ENCODE measurements at places on chromosomes 2 and 18.
A peak's percentile ranks its signal among the peaks of the same experiment; 100 is the strongest.

DNA sequence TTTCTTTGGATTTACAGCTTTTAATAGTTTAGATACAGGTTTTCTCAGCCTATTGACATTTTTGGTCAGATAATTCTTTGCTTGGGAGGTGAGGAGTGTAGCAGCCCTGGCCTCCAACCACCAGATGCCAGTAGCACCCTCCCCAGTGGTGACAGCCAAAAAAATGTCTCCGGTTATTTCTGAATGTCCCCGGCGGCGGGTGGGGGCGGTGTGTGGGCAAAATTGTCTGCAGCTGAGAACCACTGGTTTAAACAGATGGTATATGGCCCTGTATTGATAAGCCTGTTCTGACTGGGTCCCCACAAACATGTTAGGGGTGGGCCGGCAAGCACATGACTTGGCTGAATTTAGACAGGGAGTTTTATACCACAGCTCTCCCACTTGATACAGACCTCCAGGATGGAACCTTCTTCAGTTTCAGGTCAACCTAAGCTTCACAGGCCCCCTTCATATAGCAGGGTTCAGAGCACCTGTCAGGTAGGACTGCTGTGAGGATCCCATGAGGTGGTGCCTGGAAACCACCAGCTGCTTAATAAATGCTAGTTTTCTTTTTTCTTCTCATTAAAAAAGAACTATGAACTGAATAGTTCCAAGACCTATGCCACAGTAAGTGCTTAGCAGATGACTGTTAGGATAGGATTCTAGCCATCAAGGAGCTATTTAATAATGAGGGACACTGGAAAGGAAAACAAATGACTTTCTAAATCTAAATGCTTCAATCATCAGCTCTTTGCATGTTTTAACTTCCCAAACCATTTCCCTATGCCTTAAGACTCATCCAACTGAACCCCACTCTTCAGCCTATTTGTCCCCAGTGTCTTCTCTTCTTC is 18.1 kb downstream of the LPIN2 start:
- DNase-seq: no peak

GRCh38 chr2:18940184-18940583 is 350.8 kb upstream of the NT5C1B start:
- DNase-seq: no peak

GRCh38 chr2:41912337-41912736 is 135.5 kb upstream of the PKDCC start:
- no peak for DNase-seq

DNA sequence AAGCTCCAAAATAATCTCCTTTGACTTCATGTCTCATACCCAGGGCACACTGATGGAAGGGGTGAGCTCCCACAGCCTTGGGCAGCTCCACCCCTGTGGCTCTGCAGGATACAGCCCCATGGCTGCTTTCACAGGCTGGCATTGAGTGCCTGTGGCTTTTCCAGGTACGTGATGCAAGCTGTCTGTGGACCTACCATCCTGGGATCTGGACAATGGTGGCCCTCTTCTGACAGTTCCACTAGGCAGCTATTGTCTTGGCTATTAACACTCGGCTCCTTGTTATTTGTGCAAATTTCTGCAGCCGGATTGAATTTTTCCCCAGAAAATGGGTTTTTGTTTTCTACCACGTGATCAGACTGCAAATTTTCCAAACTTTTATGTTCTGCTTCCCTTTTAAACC is 634.2 kb downstream of the TSN start:
- no peak for DNase-seq

DNA sequence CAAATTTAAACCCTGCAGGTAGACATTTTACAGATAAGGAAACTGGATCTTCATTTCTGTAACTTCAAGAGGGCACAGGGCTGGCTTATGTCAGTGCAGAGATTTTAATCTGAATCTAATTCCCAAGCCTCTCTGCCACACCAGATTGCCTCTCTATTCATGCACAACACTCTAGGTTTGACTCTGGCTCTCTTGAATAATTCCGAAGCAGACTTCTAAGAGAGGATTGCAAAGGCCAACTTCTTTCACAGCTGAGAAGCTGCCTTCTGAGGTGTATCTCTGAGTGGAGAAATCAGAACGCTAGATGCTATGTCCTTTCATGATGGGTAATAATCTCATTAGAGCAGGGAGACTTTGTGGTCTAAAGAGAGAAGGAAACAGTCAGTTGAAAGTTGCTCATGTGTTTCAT is 20.1 kb upstream of the MGAT5 start:
- no peak for DNase-seq

GRCh38 chr2:41899189-41899588 is 148.6 kb upstream of the PKDCC start:
- no peak for DNase-seq

- DNase-seq: no peak
Observed at GRCh38 chr2:240569523-240569997, 1.3 kb downstream of the RNPEPL1 start.

- no peak for DNase-seq
Observed at GRCh38 chr2:219437690-219438206, 3.1 kb downstream of the SPEG start.

- DNase-seq: no peak
Observed at GRCh38 chr2:106175086-106175850, 18.8 kb downstream of the UXS1 start.

DNA sequence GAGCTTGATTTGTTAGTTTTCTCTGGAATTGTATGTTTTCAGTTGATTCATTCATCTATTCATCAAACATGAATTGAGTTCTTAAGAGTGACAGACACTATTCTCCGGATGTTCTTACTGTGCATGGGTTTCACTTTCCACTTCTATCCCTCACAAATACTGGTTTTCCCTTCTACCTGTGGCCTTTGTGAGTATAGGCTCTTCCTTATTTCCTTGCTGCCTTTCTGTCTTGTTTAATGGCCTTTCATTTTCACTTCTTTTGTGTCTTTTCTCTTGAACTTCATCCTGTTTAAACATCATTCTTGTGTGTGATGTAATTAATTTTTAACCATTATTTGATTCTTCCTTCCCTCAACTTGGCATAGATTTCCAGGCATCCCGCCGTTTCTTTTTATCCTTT is 90.7 kb downstream of the CRIM1 start:
- DNase-seq: no peak

DNA sequence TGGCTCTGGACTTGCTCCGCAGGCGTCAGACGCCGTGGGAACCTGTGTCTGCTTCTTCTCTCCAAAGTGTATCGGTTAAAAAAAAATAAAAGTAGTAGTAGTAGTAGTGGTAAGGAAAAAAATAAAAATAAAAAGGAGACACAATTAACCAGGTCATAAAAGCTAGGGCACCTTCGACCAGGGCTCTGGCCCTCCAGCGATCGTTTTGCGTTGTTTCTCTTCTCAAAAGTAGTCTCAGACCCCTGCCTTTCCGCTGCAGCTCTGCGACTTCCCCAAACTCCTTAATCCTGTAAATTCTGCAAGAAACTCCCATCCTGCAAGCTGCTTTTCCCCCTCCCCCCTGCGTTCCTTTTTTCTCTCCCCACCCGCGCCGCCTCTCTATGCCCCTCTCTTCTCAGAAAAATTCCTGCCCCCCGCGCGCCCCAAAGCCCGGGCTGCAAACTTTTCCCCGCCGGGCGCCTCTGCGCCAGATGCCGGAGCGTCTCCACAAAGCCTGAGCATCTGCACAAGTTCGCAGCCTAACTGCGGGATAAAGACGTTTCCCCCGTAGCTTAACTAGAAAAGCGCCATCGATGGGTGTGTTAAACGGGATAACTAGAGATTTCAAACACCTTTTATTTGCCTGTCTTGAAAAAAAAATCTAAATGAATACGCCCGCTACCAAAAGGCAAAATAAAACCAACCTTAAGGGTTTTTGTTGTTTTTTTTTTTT is 1.8 kb upstream of the SALL3 start:
- DNase-seq: no peak

DNA sequence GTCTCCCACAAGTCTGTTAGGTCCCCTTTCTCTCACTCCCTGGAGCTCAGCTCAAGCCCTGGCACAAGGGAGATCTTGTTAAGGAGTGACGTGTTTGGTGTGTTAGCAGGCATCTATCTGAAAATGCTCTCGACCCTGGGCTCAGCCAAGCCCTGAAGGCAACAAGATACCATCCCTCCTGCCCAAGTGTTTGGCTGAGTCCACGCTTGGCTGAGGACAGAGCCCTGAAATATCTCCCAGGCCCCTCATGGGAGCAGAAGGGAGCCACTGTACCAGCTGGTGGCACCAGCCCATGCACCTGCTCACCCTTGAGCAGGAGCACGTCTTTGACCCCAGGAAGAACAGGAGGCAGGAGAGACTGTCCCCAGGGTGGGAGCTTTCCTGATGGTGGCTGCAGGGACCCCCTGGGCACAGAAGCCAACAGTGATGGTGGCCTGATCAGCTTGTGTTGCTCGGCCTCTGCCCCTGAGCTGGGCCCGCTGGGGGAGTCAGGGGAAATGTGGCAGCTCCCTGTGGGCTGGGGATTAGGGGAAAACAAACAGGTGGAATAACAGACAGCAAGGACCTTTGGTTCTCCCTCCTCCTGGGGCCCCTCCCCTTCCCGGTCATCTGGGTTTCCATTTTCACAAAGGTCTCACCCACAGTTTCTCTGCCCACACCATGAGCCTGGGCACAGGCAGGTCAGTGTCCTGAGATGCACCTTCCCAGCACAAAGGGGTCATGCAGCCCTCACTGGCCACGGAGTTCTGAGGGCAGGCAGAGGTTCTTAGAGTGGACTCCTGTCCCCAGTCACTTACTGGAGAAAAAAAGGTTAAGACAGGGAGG is 91.6 kb downstream of the RHOB start:
- DNase-seq: no peak

- DNase-seq: no peak
Observed at GRCh38 chr18:5937795-5938194, 42.5 kb upstream of the TMEM200C start.

GRCh38 chr18:36200354-36200771 is 13.1 kb downstream of the MOCOS start:
- no peak for DNase-seq

DNA sequence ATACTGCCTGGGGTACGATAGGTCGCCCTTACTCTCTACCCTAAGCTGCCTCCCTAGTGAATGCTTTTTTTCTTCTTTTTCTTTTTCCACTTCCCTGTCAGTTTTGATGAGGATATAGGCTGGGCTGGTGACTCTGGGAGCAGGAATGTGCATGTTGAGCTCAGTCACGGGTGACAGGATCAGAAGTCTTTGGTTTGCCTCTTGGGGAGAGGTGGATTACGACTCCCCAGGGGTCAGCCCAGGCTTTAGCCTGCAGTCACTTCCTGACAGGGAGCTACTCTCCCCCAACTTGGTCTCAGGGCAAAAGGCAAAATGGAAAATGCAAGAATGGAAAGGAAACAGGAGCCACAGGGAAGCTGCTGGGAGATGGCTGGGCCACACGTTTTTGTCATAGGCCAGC is 57.3 kb downstream of the THNSL2 start:
- DNase-seq: peak; percentile 3

DNA sequence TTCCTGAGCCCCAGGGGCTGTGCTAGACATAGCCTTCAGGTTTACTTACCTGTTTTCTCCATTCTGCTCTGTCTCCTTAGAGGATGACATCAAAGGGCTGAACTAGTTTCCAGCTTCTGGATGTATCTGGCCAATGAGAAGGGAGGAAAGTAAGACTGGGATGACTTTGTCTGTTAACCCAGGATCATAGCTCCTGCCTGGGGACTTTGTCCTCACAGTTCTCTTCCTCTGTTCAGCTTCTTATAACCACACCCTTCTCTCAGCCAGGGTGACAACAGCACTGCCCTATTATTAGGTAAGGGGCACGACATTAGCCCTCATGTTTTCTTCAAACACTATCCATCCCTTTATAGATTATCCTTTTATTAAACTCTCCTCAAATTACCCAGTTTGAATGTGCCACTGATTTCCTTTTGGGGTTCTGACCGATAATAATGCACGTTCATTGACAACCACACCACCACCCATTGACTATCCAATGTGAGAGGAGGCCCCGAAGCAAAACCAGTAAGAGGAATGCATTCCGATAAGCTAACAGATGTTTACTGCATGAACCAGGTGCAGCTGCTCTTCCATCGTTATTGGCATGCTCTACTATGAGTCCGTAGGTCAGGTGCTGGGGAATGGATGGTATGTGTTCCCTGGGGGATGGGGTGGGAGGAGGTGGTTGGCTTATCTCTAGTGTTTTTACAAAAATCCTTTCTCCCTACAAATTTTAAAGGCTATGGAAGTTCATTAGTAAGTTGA is 23.5 kb downstream of the TSN start:
- DNase-seq: no peak

DNA sequence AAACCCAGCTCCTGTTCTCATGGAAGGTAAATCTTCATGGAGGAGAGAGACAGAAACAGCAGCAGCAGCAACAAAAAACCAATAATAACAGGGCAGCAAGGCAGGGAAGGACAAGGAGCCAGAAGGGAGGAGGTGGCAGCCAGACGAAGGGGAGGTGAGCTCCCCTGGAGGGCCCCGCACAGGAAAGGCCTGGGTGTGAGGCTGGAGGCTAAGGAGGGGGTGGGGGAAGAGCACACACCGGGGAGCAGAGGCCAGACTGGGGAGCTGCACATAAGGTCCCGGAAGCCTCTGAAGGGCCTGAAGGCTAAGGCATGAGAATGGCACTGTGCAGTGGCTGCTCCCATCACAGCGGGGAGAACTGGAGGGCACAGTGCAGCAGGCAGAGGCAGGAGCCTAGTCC is 94.8 kb upstream of the SMAD7 start:
- no peak for DNase-seq

DNA sequence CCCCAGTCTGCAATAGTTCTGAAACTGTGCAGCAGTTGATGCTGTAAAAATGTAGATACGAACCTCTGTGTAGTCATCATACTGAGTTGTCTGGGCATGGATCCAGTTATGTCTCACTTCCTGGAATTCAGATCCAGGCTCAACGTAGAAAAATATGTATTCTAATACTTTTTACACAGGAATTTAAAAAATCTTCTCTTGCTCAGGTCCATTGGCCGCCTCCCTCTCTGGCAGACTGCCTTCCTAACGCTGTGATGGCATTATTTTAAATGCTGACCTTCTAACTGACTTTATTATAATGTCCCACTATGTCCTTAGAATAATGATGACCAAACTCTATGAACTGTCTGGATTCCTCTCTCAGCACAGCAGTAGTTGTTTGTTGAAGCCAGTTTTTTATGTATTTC is 119.6 kb downstream of the FEZ2 start:
- DNase-seq: peak; percentile 91

DNA sequence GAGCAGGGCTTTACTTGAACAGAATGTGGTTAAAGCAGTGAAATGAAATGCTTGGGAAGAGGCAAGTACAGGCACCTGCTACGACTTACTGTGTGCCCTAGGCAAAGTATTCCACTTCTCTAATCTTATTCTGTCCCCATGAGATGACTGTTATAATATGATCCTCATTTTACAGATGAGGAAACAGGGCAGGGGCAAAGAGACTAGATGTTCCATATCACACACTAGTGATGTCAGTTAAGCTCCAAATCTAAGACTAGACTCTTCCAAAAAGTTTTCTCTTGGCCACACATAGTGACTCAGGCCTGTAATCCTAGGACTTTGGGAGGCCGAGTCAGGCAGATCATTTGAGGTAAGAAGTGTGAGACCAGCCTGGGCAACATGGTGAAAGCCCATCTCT is 235.0 kb downstream of the SETBP1 start:
- no peak for DNase-seq
